ENCODE measurements at places on chromosomes 5 and 9.

DNA sequence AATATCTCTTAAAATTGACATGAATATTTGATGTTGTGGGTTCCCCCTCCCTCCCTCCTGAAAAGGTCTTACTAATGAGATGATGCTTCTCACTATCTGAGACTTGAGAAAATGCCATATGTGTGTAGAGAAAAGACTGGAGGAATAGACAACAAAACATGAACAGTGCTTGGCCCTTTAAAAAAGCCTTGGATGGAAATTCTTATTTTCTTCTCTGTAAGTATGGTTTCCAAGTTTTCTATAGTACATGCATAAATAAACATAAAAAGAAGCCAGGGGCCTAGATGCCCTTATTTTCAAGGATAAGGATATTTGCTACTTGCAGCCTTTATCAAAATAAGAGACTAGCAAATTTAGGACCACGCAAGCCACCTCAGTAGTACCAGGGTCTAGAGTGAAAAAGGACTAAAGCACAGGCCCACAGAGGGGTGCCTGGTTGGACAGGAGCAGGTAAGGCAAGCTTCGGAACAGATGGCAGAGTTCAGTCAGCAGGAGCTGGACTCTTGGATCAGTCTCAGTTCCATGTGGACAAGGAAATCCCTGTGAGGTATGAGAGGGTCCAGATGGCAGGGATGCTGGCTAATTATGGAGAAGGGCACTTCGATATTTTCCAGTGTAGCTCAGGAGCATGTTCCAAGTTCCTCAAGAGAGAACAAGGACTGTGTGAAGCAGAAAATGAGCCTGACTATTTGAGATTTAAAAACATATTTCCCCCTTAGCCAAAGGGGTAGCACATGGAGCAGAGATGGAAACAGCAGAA, 4.6 kb upstream of the ANP32B start:
- no peak for DNase-seq

- no peak for DNase-seq
Measured at GRCh38 chr9:134869554-134870300, 10.9 kb upstream of the FCN2 start.

DNA sequence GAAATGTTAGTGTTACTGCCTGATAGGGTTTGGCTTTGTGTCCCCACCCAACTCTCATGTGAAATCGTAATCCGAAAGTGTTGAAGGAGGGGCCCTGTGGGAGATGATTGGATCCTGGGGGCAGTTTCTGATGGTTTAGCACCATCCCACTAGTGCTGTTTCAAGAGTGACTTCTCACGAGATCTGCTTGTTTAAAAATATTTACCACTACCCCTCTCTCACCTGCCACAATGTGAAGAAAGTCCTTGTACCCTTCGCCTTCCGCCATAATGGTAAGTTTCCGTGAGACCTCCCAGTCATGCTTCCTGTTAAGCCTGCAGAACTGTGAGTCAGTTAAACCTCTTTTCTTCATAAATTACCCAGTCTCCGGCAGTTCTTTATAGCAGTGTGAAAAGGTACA, 2.6 kb upstream of the RFX3 start:
- DNase-seq, result no peak

DNA sequence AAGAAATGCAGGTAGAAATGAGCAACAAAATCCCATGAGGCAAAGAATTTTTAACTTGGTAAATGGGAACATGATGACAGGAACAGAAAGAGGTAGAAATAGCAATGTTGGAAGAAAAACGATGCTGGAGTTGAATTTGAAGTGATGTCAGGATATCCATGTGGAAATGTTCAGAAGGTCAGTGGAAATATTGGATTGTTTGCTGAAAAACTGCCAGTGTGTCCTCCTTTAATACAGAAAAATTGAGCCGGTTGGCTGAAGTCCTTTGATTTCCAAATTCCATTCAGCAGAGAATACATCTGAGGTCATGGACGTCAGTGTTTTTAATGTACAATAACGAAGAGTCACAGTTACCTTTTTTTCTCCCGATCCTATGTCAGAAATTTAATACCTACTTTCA, 110.0 kb upstream of the DMAC1 start:
- no peak for DNase-seq

- no peak for DNase-seq
Measured at GRCh38 chr9:127538849-127539258, 73.2 kb upstream of the STXBP1 start.
